Activated CD8-positive, alpha-beta memory T cell treated with anti-CD3 and anti-CD28 coated beads for 1 hour (primary cell): ENCODE measurements at places on chromosomes 3 and 15.

GRCh38 chr15:73539212-73540128 lies 93.7 kb downstream of the NPTN start:
- no peak for DNase-seq

DNA sequence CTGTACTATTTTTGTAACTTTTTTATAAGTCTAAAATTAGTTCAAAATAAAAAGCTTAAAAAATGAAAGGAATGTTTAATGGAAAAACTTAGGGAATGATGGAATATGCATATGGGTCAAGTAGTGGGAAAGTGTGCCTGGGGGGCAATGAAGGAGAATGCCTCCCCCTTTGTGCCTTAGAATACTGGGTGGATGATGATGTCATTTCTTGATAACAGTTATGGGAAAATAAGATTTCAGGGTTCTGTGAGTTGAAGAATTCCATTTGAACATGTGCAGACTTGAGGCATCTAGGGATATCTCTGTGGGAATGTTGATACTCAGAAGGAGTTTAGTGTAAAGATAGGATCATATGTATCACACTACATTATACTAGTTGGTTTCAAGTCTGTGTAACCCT lies 13.8 kb downstream of the WDR93 start:
- DNase-seq: no peak

DNA sequence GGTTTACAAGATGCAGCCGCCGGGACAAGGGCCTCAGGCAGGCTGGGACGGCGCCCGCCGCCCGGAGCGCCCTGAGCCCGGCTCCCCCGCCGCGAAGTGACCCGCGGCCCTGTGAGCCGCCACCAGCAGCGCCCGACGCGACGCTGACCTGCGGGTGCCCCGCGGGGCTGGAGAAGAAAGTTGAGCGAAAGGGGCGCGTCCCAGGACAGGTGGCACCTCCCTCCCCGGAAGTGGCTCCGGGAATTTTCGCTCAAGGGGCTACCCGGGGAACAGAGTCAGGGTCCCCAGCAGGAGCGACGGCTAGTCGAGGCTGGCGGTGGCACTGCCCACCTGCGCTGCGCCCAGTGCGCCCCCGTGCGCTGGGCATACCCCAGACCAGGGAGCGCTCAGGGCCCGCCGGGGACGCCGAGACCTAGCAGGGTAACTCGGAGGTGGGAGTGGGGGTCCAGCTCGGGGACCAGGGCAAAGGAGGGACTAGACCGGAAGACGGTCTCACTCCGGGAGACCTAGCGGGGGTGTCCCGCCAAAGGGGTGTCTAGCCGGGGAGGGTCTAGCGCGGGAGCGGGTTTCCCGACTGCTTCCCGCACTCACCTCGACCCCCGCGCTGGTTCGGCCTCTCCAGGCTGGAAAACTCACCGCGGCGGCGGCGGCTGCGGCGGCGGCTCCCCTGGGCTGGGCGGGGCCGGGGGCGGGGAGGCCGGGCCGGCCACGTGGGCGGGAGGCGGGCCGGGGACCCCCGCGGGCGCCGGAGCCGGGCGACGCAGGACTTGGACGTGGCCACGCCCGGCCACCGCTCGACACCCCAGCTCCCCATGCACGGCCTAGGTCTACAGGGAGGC lies 18.4 kb downstream of the SPATA12 start:
- DNase-seq: no peak

DNA sequence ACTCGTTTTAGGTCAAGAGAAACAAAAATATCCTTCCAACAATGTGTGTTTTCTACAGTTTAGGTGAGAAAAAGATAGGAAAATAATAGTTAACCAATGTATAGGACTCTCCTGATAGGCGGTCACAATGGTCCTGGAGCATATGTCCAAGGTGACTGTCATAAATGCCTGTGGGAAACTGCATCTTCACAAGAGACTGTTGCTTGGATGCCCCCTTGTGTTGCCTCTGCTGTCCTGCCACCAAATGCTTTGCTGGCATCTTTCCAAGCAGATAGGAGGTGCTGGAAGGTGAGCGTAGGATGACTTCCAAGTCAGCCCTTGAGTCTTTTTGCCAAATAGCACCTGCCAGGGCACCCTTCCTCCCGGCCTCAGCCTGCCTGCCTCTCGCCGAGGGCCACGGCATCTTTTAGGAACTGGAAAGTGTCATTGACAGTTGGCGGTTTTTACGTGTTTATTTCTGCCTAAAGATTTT lies 24.1 kb upstream of the SACM1L start:
- no peak for DNase-seq

DNA sequence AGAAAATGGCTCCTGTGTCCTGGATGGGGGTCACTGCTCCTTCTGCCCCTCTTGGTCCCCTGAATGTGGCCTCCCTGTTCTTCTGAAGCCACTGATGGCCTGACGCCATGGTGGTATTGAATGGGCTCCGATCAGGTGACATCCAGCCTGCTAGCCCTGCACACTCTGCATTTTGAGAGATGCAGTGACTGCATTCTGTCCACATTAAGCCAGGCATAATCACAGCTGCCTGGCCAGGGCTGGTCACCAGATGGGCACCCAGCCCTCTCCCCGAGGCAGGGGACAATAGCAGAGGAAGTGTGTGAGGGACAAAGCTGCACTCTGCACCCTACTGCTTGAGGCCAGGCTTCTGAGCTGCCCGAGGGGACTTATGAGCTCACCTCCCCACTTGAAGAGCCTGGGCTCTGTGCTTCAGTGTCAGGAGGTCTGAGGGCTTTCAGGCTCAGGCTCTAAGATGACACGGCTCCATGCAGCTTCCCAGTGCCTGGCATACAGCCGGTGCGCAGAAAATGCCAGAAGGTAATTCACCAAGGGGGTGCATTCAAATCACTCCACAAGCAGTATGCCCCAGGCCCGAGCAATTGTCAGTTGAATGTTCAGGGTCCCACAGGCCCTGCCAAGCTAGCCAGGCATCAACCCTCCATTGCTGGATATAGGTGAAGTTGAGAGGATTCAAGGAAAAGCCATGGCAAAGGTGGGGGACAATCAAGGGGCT lies 56.8 kb downstream of the WNT7A start:
- no peak for DNase-seq

DNA sequence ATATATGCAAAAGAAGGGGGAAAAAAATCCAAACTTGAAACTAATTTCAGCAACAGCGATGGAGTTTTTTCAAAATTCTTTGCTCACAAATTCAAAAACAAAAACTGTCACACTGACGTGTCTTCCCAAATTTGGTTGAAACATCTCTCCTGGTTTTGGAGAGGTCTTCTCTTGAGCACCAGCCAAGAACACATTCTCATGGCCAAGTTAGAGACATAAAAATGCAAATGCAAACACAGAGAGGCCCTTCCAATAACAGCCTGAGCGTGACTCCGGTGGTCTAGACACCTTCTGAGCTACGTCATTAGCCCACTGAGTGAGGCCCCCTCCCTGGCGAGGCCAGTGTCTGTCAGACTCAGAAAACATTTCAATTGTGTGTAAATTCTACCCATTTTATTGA lies 436.0 kb upstream of the PROK2 start:
- DNase-seq: no peak

GRCh38 chr15:100785181-100786138 lies 94.2 kb upstream of the ALDH1A3 start:
- DNase-seq: no peak

GRCh38 chr3:71579935-71580406 lies 3.6 kb downstream of the FOXP1 start:
- no peak for DNase-seq

DNA sequence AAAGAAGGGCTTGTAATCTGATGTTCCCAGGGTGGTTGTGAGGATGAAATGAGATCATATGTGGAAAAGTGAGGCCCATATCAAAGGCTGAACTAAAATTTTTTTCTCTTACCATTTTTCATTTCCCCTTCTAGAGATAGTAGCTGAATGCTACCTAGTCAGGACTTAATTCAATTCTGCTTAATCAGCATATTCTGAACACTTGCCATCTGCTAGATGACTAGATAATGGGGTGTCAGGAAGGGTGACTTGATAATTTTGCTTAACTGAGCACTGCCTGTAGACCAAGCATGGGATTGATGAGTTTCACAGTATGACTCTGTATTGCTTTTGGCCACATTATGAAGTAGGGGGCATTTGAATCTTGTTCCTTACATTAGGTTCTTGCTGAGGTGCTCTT lies 136.2 kb downstream of the CHST2 start:
- no peak for DNase-seq

DNA sequence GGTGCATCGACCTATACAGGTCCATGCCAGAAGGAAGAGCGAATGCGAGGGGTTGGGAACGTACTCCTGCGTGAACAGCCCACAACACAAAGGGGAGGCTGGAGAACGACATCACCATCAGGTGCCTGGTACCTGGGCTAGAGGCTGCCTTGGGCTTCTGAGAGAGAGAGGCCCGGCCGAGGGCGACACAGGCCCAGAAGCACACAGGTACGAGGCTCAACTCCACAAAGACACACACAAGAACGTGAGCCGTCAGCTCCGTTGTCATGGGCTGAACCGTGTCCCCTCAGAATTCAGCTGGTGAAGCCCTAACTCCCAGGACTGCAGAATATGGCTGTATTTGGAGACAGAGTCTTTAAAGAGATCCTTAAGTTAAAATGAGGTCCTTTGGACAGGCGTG lies 134.3 kb downstream of the ATP10A start:
- no peak for DNase-seq

GRCh38 chr3:171685116-171685895 lies 125.0 kb downstream of the PLD1 start:
- DNase-seq: no peak

DNA sequence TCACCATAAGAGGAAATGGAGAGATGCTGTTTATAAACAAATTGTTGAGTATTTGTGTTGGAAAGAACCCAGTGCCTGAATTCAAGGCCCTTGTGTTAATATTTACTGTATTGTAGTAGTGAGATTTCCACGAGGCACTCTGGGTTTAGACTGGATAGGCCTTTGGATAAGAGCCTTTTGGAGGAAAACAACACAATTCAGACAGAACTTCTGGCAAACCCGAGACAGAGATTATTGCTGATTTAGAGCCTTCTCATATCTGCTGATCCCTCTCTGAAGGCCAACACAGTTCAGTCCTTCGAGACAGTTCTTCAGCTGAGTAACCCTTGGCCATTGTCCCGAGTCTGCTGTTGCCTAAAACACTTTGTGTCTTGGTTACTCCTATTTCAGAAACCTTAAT lies 55.7 kb downstream of the LMCD1 start:
- DNase-seq: no peak

DNA sequence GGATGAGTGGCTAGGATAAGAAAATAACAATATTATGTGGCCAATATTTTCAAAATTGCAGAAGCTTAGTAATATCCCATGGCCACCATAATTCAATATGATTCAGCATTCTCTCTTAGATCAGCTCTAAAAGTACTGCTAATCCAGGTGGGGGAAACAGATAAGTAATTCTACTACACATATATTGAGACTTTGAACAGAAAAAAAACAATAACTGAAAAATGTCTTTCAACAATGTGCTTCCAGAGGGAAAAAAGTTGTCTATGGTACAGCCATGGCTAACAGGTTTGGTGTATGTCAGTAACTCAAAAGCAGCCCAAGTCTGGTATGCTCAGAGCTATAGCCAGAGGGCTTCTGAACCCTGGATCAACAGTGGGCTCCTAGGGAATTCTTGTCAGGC lies 42.4 kb upstream of the PPIB start:
- DNase-seq: no peak

DNA sequence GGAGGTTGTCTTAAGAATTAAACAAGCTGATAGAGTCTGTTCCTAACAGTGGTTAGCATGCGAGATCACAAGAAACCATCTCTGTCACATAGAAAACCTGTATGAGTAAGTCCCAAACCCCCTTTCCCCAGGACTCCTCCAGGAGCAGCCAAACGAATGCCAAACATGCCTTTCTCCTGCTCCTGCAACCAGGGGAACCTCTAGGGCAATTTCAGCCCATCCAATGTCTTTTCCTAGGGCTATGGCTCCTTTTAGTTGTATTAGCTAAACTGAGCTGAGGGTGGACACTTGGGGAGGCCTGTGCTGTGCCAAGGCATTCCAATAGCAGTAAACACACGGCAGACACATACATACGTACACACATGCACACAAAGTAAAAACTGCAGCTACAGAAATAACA lies 36.5 kb upstream of the TIMP4 start:
- no peak for DNase-seq

DNA sequence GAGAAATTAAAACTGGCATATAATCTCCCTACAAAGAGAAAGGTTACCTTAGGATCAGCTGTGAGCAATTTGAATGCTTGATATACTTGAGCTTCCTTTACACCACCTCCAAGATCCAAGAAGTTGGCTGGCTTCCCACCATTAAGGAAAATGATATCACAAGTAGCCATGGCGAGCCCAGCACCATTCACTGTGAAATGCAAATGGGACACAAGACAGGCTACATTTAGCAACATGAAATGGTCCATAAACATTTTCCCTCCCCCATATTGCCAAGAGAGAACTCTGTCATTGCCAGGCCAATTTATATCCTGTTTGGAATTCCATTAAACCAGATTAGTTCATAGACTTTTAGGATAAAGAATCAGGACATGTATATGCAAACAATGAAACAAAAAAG lies 158.7 kb downstream of the SUCLG2 start:
- DNase-seq: no peak

DNA sequence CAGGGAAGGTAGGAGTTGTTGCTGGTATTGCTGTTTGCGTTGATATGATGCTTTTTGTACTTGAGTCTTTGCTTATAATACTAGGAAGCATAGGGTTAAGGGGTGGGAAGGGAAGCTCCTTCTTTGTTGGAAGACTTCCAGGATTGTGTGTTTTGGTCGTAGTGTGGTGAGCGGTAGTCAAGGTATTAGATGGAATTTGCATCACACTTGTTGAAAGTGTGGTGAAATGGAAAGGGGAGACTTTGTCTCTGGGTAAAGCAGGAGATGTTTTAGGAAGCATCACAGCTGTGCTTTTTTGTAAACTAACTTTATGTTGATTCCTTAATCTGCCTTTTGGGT lies 14.9 kb downstream of the IGSF10 start:
- no peak for DNase-seq

GRCh38 chr3:23019596-23020300 lies 183.4 kb upstream of the UBE2E2 start:
- no peak for DNase-seq

- no peak for DNase-seq
These were observed 42.0 kb upstream of the SEC61A1 start for GRCh38 chr3:128009952-128010846.

- DNase-seq: no peak
These were observed 16.6 kb upstream of the AEN start for GRCh38 chr15:88604381-88605188.

GRCh38 chr3:154690413-154690812 lies 260.4 kb upstream of the GPR149 start:
- no peak for DNase-seq

- no peak for DNase-seq
These were observed 278.2 kb upstream of the STT3B start for GRCh38 chr3:31254483-31254882.

- DNase-seq: no peak
These were observed 375.6 kb upstream of the TPRG1 start for GRCh38 chr3:188796122-188796631.

DNA sequence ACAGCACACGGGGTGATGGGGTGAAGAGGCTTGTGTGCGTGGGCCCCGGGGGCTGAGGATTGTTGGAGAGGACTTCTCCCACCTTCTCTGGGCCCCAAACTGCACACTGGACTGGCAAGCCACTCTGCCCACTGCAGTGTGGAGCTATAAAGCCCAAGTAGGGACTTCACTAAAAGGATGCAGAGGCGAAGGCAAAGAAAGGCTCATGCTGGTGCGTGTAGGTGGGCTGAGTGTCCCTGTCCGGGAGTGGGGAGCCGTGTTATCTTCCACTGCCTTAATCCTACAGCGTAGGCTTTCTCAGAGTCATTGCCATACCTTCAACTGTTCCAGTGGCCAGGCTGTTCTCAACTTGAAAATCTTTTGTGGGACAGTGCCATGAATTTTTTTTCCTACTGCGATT lies 3.9 kb downstream of the PPARG start:
- DNase-seq: no peak

- no peak for DNase-seq
These were observed 62.7 kb upstream of the BLM start for GRCh38 chr15:90654233-90655136.
